ENCODE measurements at places on chromosomes 1 and 21.
A peak's percentile ranks its signal among the peaks of the same experiment; 100 is the strongest.

GRCh38 chr1:74508449-74508848 is 4.0 kb downstream of the LRRC53 start:
- no peak for DNase-seq

DNA sequence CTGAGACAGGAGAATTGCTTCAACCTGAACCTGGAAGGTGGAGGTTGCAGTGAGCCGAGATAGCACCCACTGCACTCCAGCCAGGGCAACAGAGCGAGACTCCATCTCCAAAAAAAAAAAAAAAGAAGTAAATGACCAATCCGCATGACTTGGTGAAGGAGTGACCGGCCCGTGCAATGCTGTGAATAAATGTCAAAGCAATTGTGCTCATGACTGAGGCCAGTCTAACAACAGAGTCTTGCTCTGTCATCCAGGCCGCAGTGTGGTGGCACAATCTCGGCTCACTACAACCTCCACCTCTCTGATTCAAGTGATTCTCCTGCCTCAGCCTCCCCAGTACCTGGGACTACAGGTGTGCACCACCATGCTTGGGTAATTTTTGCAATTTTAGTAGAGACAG is 27.8 kb upstream of the SLC19A1 start:
- DNase-seq, result no peak

- no peak for DNase-seq
Measured at GRCh38 chr1:171055966-171056643, 34.6 kb upstream of the FMO3 start.

DNA sequence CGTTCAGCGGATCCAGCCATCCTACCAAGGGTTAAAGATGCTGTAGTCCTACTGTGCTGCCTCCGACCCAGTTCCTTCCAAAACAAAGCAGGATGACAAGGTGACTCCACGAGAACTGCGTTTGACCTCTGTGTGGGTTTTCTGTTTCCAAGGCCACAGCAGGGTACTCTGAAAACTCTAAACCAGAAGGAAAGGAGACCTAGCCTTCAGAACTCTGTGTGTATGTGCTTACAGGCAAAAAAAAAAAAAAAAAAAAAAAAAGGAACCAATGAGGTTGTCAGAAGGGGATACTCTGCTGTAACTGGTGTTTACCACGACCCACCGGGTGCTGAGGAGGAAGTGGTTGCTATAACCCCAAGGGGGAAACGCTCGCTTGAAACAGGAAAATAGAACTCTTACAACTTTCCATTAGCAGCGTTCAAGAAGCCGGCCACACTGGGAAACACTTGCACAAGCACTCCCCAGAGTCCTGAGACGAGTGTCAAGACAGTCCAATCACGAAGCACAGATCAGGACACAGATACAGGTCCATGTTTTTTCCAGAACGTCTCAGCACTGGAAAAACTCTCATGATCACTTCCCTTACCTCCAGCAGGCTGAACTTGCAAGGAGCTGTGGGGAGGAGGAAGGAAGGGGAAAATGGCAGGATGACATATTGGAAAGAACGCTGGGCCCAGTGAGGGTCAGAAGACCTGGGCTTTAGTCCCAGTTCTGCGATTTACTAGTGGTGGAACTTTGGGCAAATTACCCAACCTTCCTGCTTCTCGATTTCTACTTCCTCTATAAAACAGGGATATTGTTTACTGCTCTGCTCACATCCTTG is 64.0 kb downstream of the ITPKB start:
- peak; percentile 87 for DNase-seq

- no peak for DNase-seq
Measured at GRCh38 chr1:3529099-3529729, 74.7 kb downstream of the ARHGEF16 start.

DNA sequence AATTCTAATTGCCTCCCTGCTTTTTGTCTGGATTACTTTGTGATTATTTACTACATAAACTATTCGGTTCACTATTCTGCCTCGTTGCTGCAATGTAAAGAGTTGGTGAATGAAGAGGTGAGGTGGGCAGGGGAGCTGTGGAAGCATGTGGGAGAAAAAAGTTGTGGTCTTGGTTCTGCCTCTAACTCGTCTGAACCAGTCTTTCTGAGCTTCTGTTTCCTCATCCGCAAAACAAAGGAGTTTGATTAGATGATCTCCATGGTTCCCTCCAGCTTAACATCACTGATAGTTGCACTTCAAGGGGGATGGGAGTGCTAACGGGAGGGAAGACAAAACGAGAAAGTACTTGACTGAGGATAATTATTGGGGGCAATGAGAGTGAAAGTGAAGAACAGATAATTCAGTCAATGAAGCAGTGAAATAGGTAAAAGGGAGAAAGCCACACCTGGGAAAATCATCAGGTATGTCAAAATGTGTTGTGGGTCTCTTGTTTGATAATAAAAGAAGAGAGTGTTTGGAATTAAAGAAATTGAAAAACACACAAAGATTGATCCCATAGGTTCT is 26.2 kb upstream of the UHMK1 start:
- no peak for DNase-seq

DNA sequence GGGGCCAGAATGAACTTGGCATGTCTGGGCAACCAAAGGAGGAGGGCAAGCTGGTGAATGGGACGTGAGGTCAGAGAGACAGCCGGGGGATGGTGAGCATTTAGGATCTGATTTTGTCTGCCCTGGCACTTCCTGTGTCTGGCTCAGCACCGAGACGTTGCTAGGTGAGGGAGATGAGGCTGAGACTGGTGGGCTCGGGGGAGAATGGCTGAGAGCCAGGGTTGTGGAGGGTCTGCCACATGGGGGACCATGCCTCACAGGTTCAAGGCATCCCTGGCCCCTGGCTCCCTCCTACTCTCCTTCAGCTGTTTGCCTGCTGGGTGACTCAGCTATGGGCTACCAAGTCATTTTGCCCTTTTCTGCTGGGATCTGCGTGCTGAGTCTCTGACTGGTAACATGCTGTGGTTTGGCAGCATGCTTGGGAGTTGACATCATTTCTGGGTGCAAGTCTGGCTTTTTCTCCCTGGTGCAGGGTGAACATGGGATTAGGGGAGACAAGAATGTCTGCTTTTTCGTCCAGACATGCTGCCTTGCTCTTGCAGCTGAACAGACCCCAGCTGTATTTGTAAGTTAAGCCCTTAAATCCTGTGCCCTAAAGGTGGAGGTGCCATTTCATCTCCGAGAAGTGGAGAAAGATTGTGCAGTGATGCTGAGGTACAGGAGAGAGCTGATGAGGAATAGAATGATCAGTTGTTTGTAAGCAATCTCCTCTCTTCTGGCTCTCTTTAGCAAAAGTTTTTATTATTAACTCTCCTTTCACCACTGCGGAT is 17.6 kb downstream of the GALNT2 start:
- no peak for DNase-seq

- no peak for DNase-seq
Measured at GRCh38 chr1:61124696-61125095, 42.3 kb downstream of the NFIA start.

GRCh38 chr1:158078569-158079080 is 85.2 kb downstream of the KIRREL1 start:
- no peak for DNase-seq

- DNase-seq, result no peak
Measured at GRCh38 chr1:210344706-210345105, 16.0 kb downstream of the HHAT start.

- no peak for DNase-seq
Measured at GRCh38 chr1:219990782-219991510, 55.4 kb downstream of the EPRS1 start.

- DNase-seq, result no peak
Measured at GRCh38 chr1:32939655-32940371, 24.8 kb downstream of the RNF19B start.

DNA sequence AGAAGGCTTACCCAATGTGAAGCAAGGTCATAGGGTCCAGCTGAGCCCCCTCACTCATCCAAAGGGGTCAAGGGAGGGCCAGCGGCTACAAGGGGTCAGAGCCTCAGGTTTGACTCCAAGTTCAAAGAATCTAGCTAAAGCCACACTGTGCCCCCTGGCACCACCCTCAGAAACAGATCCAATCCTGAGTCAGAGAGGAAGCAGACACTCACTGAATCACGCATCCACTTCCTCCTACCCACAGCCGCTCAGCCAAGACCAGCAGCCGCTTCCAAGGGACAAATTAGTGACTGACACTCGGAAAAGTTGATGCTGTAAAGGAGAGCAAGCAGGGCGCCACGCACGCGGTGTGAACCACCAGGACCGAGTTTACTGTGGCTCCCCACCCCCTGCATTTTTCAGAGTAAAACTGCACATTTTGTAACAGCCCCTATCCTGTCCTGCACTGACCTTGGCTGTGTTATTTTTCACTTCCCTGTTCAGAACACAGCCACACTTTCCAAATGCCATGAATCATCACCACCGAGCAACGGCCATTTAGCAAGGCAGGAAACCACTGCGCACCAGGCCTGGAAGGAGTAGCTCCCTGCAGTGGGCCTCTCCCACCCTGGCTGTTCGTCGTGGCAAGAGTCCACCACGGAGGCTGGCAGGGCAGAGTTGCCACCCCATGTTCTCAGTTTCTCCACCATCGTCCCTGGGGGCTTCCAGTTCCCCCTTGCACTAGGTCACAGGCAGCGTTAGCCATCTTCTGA is 147.8 kb downstream of the TOMM20 start:
- peak; percentile 62 for DNase-seq

DNA sequence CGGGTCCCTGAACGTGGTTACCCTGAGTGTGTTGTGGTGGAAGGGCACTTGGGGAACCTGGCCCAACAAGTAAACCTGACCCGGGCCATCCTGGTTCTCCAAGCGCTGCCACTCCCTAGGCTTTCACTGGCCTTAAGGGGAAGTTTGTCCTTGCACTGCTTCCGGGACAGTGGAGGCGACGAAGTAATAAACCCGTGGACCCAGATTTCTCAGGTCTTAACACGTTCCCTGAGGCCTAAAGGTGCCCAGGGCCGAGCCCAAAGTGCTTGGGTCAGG is 261 bp upstream of the CCDC24 start:
- no peak for DNase-seq

DNA sequence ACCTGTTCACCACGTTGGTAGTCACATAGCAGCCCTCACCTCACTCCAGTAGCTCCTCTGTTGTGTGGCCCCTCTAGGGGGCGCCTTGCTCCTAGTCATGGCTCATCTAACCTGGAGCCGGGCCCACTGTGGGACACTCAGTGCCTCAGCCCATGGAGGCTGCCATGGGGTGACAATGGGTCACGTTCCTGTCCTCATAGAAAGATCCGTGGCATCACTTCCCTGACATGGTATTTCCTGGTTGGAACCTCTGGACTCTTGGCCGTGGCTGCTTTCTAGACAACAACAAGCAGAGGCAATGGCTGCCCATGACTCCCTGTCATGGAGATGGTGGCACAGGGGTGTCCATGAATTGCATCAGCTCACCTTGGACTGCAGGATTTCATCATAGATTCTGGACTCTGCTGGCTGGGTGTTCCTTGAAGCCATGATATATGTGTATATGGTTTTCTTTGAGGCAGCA is 27.5 kb upstream of the SLAMF6 start:
- DNase-seq, result peak; percentile 52

- DNase-seq, result no peak
Measured at GRCh38 chr1:150477320-150477719, 9.9 kb upstream of the TARS2 start.

GRCh38 chr1:54571803-54572541 is 23.9 kb downstream of the ACOT11 start:
- no peak for DNase-seq

DNA sequence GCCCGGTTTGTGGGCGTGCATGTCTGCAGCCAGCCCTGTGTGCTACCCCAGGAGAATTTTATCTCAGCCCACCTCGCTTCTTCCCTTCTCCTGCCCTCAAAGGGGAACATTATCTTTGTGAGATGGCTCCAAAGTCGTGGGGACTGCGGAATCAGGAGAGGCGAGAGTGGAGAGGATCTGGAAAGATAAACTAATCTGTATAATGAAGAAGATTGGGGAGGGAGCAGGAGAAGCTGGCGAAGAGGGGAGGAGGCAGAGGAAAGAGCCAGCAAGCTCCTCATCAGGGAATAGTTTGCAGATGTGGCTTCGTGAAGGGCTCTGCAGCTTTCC is 310.3 kb downstream of the MATN1 start:
- no peak for DNase-seq

DNA sequence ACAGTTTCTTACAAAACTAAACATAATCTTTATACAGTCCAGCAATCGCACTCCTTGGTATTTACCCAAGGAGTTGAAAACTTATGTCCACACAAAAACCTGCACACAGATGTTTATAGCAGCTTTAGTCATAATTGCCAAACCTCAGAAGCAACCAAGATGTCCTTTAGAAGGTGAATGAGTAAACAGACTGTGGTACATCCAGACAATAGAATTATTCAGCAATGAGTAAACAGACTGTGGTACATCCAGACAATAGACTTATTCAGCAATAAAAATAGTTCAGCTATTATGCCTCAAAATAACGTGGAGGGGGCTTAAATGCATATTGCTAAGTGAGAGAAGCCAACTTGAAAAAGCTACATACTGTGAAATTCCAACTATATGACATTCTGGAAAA is 87.0 kb upstream of the GALNT2 start:
- no peak for DNase-seq

DNA sequence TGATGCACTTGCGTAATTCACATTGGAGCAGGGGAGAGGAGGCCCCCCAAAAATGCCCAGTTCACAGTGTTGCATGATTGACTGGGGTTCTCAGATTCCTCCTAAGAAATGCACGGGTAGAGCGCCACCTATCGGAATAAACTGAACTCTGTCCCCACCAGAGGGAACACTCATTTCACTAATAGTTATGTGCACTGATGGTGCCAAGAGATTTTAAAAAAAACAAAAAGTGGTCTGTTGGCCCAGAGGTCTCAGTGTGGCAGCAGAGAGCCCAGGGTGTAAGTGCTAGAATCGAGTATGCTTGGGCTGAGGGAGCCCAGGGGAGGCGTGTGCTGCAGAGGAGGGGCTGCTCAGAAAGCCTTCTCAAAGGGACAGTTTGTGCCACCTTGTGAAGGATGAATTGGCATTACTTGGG is 6.9 kb downstream of the PINK1 start:
- peak; percentile 58 for DNase-seq

GRCh38 chr1:8347635-8348034 is 29.7 kb downstream of the SLC45A1 start:
- no peak for DNase-seq

- DNase-seq, result no peak
Measured at GRCh38 chr1:43531906-43532584, 1.4 kb downstream of the PTPRF start.

GRCh38 chr1:94286864-94287437 is 49.6 kb upstream of the ARHGAP29 start:
- DNase-seq, result no peak

DNA sequence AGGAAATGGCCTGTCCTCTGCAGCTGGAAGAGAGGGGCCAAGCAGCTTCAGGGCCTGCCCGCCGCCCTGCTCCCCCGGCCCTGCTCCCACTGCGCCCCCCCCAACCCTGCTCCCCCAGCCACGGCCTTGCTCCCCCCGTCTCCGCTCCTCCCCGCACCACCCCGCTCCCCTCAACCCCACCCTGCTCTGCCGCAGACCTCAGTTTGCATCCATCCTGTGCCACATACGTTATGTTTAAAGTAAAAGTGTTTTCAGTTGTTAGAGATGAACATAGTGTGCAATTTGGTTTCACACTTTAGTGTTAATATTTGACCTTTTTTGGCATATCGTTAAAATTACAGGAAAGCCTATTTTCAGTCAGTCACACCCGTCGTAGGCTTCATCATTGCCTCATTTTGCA is 34.1 kb upstream of the DIP2A start:
- DNase-seq, result peak; percentile 35
